ENCODE measurements at places on chromosomes 12 and 14.
A peak's percentile ranks its signal among the peaks of the same experiment; 100 is the strongest.

GRCh38 chr14:84533791-84534190, 996.2 kb upstream of the FLRT2 start:
- DNase-seq: no peak

DNA sequence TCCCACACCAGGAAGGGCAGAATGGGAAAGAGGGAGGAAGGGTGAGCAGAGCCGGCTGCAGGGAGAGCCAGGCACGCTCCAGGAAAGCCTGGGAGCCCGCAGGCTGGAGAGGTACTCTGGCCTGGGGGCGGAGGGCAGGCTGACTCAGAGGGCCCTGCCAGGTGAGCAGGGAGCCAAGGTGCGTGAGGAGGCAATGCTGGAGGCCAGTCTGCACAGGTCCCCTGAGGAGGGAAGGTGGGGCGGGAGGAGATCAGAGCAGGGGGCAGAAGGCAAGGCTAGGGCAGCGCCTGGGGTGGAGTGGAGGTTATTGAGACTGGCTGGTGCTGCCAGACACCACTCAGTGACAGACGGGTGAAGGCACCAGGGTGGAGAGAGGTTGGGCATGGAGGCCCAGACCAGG, 385.0 kb downstream of the BCL11B start:
- no peak for DNase-seq

GRCh38 chr14:89724628-89724960, 229.9 kb downstream of the EFCAB11 start:
- no peak for DNase-seq

GRCh38 chr14:32808644-32809043, 130.0 kb upstream of the NPAS3 start:
- no peak for DNase-seq

GRCh38 chr14:105493921-105494605, 3.0 kb downstream of the TEDC1 start:
- no peak for DNase-seq

GRCh38 chr12:90102957-90103652, 394.5 kb upstream of the ATP2B1 start:
- DNase-seq: peak; percentile 49

GRCh38 chr12:131314524-131315090, 360.9 kb downstream of the ADGRD1 start:
- no peak for DNase-seq

GRCh38 chr14:49893309-49894213, 679 bp downstream of the ARF6 start:
- peak; percentile 45 for DNase-seq

GRCh38 chr14:75542588-75543091, 20.4 kb downstream of the BATF start:
- DNase-seq: no peak

DNA sequence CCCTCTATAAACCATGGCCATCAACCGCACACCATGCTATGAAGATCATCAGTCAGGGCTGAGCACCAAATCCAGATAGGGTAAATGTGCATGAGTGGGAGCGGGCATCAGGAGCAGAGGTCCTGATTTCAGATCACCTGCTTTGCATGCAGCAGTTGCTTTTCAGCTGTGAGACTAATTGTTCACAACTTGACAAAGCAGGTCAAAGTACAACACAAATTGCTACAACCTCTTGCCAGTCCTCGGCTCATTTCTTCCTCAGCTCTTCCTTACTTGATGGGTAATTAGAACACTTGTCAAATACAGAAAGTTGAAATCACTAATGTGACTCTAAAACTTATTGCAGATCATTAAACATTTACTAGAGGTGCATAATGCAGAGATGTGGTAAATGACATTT, 171.6 kb downstream of the PPM1H start:
- DNase-seq: no peak

DNA sequence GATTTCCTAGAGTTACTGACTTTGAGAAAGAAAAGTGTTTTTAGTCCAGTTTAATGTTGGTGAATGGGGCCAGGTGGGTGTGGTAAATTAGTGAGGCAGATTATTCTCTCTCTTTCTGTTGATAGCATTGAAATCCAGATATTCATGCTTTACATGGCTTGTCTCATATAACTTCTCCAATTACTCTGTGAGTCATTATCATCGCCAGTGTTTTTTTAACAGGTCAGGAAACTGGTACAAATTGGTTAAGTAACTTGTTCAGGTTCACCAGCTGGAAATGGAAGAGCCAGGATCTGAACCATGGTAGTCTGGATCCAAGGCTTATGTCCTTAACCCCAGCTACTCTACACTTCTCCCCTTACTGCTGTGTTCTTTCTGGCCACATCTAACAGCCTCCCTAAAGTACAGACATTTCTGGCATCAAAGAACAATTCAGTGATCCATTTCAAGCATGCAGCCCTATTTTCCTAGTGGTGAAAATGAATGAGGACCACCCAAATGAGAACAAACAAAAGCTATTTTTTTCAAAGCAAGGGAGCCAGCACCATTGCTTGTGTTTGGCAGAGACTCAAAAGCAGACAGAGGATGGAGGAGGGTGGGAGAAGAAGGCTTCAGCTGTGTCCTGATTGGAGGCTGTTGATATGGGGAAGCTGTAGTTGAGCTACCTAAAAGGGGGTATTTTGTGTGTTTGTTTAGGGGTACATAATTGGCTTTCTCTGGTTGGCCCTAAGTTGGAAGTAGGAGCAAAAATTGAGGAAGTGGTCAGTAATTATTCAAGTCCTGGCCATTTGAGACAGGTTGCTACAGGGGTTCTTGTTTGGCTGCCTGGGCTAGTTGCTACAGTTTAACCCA, 1.7 kb downstream of the IRAK3 start:
- DNase-seq: no peak

GRCh38 chr12:64893961-64894360, 69.5 kb downstream of the TBC1D30 start:
- DNase-seq: no peak

DNA sequence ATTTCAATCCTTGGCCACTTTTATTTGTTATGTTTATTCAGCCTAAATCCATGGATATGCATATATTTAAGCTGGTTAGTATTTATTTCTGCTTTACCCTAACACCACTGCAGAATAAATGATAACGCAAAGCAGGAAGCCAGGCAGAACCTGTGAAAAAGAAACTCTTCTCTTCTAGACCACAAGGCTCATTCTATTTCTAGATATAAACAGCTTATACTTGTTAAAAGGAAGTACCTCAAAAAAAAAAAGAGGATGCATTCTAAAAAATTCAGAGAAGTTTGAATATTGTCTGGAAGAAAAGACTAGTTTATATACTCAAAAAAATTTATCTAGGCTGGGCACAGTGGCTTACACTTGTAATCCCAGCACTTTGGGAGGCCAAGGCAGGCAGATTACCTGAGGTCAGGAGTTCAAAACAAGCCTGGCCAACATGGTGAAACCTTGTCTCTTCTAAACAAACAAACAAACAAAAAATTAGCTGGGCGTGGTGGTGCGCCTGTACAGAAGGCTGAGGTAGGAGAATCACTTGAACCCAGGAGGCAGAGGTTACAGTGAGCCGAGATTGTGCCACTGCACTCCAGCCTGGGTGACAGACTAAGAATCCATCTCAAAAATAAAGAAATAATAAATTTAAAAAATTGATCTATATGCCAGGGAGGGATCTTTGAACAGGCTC, 55.8 kb downstream of the GALNT4 start:
- no peak for DNase-seq

DNA sequence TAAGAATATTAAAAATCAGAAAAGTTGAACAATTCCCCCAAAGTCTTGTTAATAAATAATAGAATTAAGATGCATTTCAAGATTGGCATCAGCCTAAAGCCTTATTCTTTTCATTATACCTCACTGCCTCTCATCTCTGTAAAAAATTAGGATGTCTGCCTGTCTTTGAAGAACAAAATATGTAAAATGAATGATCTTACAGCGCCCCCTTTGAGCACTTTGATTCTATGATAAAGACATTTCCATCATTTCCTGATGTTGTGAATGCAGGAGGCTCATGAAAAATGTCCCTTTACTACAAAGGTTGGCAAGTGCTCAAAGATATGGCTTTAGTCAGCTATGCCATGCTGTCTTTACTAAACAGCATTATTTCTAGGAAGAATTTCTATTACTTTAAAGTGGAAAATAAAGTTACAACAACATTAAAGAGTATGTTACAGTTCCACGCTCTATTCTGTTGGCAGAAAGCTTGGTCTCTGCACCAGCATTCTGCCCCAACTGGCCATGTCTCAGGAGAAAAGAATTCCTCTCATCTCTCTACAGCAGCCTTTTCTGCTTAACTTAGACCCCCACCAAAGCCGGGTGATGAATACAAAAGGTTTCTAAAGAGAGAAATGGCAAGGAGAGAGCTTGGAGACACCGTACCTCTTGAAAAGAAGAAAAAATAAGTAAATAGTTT, 95.1 kb downstream of the LLPH start:
- peak; percentile 27 for DNase-seq

- DNase-seq: no peak
Observed at GRCh38 chr12:130754234-130754901, 38.3 kb upstream of the RIMBP2 start.

DNA sequence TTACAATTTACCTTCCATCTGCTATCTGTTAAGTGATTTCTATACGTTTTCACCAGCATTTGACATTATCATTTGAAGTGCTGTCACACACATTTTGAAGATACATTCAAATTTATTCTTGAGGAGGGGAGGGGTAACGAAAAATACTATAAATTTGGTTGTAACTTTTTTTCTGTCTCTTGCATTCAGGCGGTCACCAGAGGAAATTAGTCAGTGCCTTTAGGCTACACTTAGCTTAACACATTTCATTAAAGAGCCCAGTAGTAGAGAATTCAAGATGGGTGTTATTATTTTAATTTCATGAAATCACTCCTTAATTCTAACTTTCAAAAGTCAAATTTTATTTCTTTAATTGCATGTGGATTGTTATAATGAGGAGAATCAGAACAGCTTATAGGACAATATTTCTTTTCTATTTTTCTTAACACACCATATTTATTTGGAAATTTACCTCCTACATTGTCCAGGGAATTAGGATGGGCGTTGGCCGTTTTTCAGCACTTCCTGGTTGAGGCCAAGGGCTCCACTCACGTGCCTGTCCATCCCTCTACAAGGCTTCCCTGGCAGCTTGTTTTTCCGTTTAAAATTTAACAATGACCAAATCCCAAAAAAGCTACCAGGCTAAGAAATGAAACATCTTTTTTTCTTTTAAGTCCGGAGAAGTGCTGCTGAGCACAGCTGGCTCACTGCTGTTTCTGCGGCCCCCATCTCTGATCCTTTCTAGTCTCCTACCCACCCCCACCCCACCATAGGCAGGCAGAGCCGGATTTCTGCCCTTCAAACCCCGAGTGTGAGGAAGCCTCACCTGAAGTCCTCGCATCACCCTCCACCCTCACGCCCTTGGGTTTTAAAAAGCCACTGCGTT, 1.1 kb upstream of the FAR2 start:
- peak; percentile 13 for DNase-seq

DNA sequence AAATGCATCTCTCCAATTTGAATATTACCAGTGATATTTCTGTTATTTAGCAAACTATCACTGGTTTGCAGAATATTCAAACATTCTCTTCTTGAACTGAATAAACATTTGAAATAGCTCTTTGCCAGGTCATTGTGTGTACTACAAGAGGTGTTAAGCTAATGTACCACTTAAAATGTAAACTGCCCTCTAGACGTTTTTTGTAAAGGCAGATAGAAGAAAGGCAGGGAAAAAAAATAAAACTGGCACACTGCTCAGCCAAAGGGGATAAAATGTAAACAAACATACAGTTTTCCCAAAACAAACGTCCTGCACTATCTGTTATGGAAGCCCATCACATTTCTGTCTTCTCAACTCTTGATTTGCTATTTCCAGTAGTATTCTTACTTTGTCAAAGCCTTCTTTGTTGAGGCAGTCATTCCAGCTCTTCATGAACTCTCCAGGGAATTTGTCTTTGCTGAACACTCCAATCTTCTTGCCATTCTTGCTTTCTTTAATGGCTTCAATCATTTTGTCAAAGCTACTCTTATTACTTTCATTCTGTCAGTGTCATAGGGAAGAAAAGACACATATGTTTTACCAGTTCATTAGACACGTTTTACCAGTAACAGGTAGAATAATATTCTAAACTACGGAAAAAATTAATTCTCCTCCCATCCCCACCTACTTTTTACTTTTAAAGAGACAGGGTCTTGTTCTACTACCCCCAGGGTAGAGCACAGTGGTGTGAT, 13.7 kb downstream of the SUPT16H start:
- no peak for DNase-seq

DNA sequence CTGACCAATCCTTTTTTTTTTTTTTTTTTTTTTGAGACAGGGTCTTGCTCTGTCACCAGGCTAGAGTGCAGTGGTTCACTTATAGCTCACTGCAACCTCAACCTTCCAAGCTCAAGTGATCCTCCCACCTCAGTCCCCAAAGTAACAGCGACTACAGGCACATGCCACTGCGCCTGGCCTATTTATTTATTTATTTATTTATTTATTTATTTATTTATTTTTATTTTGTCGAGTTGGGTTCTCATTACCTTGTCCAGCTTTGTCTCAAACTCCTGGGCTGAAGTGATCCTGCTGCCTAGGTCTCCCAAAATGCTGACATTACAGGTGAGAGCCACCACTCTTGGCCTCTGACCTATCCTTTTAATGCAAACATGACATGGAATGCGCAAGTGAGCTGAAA, 124.4 kb downstream of the GXYLT1 start:
- DNase-seq: no peak

- DNase-seq: no peak
Observed at GRCh38 chr14:22334627-22335026, 254.4 kb downstream of the DAD1 start.

- DNase-seq: no peak
Observed at GRCh38 chr14:35747379-35747778, 61.7 kb downstream of the RALGAPA1 start.

DNA sequence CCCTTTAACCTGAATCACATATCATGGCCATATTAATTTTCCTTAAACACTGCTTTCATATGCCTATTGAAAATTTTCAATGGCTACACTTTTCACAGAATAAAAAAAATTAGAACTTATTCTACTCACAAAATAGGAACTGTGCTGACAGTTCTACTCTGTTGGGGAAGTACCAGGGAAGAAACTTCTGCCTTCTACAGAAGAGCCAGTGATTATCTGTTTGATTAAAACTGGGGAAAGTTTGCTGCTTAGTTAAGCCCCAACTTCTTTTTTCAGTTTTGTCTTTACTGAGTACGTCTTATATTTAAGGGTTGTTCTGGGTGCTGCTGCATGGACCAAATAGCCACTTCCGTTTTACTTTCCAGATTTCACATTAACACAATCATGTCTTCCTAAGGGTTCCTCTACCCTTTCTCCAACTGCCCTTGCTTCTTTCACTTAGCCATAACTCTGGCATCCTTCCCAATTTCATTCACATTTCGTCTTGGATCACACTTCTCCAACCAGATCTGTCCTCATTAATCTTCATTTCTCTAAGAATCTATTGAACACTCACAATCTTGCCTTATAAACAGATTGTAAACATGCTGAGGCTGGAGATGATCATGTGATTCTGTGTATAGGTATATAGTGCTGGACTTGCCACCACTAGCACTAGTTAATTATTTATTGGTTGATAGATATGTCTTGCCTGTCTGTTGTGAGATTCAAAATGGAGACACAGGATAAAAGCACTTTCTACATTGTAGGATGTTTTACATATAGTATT, 1.9 kb upstream of the SEL1L start:
- no peak for DNase-seq

GRCh38 chr14:61677479-61677878, 17.8 kb upstream of the HIF1A start:
- DNase-seq: no peak

GRCh38 chr14:87615822-87616679, 376.9 kb downstream of the GALC start:
- peak; percentile 80 for DNase-seq

- no peak for DNase-seq
Observed at GRCh38 chr12:104793285-104793684, 164.8 kb downstream of the SLC41A2 start.

- DNase-seq: peak; percentile 45
Observed at GRCh38 chr12:95473231-95473883, 595 bp upstream of the METAP2 start.

- no peak for DNase-seq
Observed at GRCh38 chr14:66104486-66104885, 381.7 kb upstream of the CCDC196 start.

All from neural progenitor cell (in vitro differentiated cells).